Stomach (tissue), 19 donors: ENCODE measurements at places on chromosomes 7 and 10.

DNA sequence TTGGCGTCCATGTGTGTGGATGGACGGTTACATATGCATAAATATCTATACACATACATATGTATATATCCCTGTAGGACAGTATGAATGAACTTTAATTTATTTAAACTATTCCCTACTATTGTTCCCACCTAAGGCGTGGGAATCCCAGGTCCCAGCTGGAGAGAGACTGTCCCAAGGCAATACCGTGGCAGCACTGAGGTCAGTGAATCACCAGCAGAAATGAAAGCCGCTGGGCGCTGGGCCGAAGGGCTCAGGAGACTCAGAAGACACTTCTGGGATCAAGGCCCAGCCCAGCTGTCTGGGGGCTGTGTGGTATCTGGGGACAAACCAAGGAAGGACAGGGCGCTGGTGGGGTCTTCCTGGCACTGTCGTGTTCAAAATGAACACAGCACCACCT, 49.6 kb upstream of the MYL10 start:
- DNase-seq = no peak
- no peak overlapping the region for H3K27ac ChIP-seq
- H3K27me3 ChIP-seq = no peaks in the 10 kb centered on the region
- H3K36me3 ChIP-seq = no peaks in the 10 kb centered on the region

DNA sequence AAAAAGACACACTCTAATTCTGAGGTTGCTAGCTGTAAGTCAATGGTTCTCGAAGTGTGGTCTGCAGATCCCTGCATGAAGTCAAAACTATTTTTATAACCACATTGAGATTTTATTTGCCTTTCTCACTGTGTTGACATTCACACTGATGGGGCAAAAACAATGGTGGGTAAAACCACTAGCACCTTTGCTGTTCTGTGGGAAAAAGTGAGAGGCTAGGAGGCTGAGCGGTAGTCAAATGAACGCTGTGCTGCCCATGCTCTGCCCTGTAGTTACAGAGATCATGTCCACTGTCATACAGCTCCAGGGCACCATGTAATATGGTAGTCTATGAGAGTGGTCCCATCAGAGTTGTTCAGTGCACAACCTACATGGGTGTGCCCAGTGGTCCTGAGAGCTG, 21.6 kb upstream of the PDCD4 start:
- no peak overlapping the region for H3K27ac ChIP-seq
- H3K4me1 ChIP-seq = peaks cover 20% of the 10 kb centered on the region
- no peaks in the 10 kb centered on the region for H3K36me3 ChIP-seq
- no peaks in the 10 kb centered on the region for H3K27me3 ChIP-seq
- H3K4me3 ChIP-seq = no peak overlapping the region

- H3K27ac ChIP-seq = no peak overlapping the region
- no peaks in the 10 kb centered on the region for H3K36me3 ChIP-seq
- DNase-seq = peak; percentile 91
- H3K4me1 ChIP-seq = no peaks in the 10 kb centered on the region
These were observed 61.8 kb downstream of the FGFR2 start for GRCh38 chr10:121536310-121536913.

DNA sequence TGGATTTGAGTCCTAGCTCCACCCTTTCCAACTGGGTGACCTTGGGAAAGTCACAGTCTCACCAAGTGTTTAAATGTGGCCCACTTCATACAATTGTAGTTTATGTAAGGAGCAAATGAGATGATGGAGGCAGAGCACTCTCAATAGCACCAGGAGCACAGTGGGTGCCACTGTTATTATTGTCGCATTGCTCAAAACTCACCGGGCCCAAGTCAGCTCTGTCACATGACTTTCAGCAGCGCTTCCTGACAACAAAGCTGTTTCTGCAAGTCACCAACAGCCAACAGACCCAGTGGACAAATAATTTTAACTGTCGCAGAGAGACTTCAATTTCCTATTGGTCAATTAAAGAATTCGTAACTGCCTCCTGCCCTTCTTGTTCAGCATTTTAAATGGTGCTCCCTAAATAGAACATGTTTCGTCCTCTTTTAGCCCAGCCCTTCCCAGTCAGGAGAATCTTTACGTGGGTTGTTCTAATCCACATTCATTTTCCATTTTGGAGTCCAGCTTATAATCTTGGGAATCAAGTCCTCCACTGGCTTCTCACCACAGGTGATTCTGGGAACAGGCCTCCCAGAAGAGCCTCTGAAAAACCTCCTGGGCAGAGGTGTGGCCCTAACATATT, 415.6 kb upstream of the NPVF start:
- no peak overlapping the region for H3K27ac ChIP-seq
- H3K4me1 ChIP-seq = no peaks in the 10 kb centered on the region
- no peaks in the 10 kb centered on the region for H3K36me3 ChIP-seq
- H3K4me3 ChIP-seq = no peak overlapping the region
- DNase-seq = no peak

DNA sequence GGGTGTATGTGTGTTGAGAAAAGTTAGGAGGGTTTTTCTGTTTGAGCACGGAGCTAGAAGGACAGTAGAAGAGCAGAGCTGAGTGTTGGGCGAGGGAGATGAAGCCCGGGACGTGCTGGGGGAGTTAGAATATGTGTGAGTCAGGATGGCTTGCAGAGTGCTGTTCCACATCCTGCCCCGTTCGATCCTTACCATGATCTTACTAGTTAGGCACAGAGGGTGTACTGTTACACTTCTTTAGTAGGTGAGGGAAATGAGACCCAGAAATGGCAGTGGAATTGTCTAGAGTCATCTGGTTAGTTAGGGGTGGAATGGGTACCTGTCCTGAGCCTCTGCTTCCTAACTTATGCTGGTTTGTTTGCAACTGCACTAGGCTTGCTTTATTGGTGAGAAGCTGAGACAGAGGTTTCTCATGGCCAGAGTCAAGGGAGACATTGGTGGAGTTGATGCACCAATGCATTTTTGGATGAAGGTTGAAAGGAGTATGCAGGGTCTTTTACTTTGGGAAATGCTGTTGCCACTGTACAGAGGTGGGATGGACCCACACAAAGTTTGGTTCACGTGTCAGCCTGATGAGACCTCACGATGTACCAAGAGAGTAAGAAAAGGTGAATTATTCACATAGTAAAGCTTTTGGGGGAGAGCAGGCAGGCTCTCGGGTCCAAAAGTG, 42.4 kb downstream of the CCNY start:
- H3K36me3 ChIP-seq = no peaks in the 10 kb centered on the region
- H3K27me3 ChIP-seq = no peaks in the 10 kb centered on the region
- peaks cover 30% of the 10 kb centered on the region for H3K4me1 ChIP-seq
- no peak for DNase-seq
